ENCODE measurements at places on chromosomes 7 and 10.

DNA sequence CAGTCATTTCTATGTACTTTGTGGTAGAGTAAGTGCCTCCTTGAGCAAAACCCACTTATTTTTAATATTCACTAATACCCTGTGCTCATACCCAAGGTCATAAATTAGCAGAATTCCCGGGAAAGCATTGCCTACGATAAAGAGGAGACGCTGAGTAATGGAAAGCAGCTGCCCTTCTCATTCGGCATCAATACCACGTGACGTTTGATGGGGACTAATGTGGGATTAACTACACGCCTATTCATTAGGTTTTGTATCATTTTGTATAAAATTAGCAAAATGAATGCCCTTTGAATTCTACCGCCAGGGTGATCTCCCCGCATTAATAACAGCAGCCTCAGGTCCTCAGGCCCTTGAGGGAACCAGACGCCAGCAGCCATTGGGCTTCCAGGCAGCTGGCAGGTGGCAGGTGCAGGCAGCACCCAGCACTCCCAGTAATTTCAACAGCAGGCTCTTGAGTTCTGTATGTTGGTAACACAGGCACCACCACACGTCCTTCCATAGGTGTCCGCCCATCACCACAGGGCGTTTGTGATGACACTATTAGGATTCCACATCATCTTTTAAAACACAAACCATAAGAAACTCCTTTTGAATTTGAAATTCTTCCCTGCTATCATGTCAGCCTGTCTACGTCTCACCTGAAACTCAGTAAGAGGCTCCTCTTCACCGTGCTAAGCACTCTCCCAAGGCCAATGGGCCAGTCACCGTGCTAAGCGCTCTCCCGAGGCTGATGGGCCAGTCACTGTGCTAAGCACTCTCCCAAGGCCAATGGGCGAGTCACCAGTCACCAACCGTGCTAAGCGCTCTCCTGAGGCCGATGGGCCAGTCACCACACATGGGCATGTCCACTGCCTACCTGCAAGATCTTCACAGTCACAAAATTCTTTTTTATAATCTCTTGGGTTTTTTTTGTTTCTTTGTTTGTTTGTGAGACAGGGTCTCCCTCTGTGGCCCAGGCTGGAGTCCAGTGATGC is 509.4 kb downstream of the PTPRN2 start:
- no peak for DNase-seq

DNA sequence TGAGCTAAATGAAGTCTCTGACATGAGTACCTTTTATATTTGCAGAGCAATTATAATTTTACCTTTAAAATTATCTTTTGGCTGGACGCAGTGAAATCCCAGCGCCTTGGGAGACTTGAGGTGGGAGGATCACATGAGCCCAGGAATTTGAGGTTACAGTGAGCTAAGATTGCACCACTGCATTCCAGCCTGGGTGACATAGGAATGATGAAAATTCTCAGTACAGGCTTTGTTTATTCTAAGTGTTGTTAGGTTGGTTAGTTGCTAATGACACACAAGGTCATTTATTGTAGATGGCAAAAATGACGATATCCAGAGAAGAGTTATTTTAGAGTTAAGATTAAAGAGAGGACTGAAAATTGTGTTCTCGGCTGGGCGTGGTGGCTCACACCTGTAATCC is 87.6 kb downstream of the XRCC2 start:
- DNase-seq: no peak

- DNase-seq: no peak
Observed at GRCh38 chr10:112583236-112583939, 136.4 kb downstream of the VTI1A start.

DNA sequence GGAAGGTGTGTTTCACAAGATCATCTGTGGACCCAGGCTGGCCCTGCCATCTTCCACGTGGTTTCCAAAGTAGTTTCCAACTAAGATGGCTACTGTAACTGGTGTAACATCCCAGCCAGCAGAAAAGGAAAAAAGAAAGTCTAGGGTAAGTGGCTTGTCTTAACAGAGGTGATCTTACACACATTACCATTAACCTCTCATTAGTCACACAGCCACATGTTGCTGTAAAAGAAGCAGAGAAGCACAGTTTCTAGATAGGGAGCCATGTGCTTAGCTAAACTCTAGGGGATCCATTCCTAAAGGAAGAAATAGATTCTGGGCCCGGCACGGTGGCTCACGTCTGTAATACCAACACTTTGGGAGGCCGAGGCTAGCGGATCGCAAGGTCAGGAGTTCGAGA is 54.3 kb downstream of the ZNF438 start:
- DNase-seq: no peak

DNA sequence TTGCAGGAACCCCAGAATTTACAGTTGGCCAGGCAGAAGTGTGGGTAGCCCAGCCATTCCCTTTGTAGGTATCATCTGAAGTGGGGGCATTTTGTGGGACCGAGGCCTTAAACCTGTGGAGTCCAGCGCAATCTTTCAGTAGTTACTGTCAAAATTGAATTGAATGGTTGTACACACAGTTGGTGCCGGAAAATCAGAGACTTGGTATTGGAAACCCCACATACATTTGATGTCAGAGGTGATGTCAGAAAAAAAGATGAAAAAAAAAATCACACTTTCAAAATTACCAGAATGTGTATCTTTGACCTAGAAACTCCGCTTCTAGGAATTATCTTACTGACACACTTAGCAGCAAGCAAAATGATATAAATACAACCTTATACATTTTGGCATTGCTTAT is 153.8 kb upstream of the PLXNA4 start:
- no peak for DNase-seq

DNA sequence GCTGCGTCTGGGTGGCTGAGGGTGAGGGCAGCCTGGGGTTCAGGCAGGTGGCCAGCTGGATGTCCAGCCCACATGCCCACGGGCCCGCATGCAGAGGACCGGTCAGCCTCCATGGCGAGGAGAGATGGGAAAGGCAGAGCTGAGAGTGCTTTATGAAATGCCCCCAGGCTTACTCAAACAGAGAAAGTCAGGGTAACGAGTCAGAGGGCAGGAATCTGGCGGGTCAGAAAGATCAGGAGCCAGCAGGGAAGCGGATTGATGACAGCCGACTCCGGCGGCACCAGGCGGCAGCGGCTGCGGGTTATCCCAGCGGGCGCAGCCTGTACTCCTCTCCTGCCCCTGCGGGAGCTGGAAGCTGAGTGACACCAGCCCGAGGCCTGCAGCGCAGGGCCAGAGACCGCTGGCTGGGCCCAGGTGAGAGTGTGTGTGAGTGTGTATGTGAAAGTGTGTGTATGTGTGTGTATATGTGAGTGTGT is 13.4 kb downstream of the SLC13A4 start:
- DNase-seq: no peak

- DNase-seq: no peak
Observed at GRCh38 chr10:14803827-14804226, 29.1 kb upstream of the FAM107B start.

- DNase-seq: no peak
Observed at GRCh38 chr7:155422599-155423336, 35.2 kb upstream of the EN2 start.

GRCh38 chr10:81866753-81867152 is 8.2 kb upstream of the NRG3 start:
- DNase-seq: no peak

DNA sequence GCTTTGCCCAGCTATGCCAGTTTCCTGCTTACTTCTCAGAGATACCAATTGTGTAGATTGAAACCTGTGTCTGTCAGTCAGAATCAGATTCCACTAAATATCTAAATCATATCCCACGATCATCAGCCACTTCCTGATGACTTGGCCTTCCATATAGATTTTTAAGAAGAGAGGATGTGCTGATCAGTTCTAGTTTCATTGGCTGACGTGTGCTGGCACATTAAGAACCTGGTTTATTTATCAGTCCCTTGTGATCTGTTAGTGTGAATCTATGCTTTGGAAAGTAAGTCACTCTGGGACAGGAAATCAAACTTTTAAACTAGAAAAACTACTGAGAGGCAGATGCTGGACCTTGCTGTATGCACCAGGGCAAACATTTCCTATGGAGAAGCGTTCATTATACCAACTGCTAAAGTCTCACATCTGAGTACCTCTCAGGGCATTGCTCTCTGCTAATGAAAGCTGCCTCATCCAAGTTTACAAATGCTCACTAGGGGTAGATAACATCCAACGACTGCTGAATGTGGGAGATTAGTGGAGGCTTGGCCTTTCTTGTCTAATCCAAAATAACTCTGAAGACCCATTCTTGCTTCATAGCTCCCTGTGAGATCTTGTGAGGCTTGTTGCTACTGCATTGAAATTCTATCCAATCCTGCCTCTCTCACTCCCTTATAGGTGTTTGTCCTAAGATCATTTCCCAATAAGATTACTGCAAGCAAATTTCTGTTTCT is 109.1 kb downstream of the ARL4A start:
- DNase-seq: no peak

- no peak for DNase-seq
Observed at GRCh38 chr7:104059103-104059502, 69.6 kb upstream of the RELN start.

GRCh38 chr7:816751-817671 is 15.3 kb upstream of the SUN1 start:
- no peak for DNase-seq

DNA sequence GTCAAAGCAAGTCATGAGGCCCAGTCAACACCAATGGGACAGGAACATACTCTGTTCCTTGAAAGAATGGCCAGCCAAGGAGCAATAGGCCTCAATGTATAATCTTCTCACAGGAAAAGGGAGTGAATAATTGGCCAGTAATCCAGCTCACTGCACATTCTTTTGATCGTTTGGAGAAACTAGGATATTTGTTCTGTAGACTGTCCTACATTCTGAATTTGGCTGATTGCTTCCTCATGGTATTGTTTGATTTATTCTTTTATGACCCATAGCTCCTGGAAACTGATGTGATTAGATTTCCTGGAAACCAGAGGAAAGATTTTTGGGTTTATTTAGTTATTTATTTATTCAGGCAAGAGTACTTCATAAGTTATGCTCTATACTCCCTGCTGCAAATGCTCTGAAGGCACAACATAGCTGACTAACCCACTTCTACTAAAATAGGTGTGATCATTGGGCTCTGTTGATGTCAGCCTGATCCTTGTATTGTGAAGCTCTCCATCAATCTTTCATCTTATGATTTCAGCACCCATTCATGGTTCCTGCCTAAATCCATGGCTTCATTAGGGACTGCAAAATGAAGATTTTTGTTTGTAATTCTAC is 745.2 kb downstream of the SUGCT start:
- DNase-seq: no peak
